Osteocyte (in vitro differentiated cells): ENCODE measurements at places on chromosomes 1 and 21. TPM values are rescaled to one million over a fixed set of nuclear protein-coding genes. Genes with fewer than 3 reads are reported as not detected.

DNA sequence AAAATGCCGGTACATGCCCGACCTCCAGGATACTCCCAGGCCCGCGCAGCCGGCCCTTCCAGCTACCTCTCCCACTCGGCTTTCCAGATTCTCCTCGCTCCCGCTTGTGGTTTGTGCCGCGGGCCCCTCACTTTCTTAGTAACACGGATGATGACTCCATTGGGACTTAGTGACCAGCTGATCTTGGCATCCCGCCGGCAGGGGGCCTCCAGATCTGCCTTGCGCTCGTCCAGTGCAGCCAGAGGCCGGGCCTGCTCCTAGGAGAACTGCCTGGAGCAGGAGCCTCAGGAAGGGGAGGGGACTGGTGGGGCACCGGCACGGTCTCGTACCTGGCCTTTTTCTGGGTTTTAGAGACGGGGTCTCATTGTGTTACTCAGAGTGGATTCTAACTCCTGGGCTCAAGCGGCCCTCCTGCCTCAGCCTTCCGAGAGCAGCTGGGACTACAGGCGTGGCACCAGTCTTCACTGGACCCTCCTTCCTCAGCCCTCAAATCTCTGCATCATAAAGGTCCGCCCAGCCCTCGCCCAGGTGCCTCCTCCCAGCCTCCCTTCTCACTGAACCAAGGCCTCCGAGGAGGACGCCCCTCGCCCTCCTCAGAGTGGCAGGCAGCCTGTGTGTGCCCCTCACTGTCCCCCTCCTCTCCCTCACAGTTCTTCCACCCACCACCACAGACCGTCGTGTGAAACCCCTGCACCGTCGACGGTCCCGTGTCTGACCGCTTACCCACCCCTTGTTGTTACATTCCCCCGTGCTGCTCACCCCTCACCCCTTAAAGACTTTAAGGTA is 78.6 kb downstream of the SLC25A24 start:
- no peak for DNase-seq

- no peak for DNase-seq
Measured at GRCh38 chr1:174666248-174666647, 218.5 kb downstream of the GPR52 start.

Gene WNT9A
- 4.8 and 4.9 TPM in 2 replicates for total RNA-seq

Gene AMY2A
- not detected in 2 replicates for total RNA-seq

GRCh38 chr1:12778061-12778460 is 4.5 kb downstream of the PRAMEF12 start:
- DNase-seq = peak; percentile 34

Gene GSTM1
- total RNA-seq = 6.4 and 7.8 TPM in 2 replicates
